Stimulated activated CD4-positive, alpha-beta T cell treated with anti-CD3 and anti-CD28 coated beads, Interleukin-4, amount 100 ng/mL, for 24 hours (primary cell): ENCODE measurements at places on chromosomes 5 and 9.

- no peak for DNase-seq
Observed at GRCh38 chr9:90904706-90905478, 103.3 kb downstream of the SYK start.

DNA sequence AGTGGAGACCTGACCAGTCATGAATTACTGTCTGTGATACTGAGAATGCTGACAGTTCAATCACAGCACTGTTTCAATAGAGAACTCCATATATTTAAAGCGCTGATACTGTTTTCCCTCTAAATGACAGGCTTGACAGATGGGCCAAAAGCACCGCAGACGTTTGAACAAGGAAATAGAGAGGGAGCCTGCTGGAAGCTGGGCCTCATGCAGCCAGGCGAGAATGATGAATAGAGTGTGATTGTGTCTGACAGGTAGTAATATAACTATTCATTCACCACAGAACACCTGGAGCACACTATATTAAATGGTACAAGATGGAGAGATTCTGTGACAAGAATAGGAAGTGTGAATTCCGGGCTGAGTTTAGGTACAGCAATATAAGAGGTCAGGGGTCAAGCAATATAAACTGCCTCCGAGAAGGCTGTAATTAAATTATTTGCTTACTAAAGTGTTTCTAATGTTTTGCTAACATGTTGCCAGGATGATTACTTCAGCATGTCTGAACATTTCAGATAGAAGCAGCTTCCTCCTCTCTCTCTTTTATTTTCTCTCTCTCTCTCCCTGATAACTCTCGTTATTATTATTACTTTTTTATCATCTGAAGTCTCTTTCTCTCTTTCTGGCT, 297.7 kb downstream of the CSNK1G3 start:
- no peak for DNase-seq

DNA sequence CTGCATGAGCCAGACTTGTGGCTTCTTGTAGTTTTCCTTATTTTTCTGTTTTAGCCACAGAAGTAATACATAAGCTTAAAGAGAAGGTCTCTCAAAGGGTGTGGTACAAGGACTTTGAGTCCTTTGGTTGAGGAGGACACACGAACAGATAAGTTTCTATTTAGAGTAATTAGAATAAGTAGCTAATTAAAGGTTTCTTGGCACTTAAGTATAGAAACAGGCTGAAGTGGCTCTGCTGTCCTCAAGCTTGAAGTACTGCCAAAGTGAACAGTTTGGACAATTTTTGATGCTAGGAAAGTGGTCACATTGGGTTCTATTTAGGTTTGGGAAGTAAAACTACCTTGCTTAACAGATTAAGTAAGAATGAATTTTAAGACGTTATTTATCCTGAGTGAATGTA, 278.3 kb upstream of the MPDZ start:
- no peak for DNase-seq

GRCh38 chr9:70947511-70947910, 173.9 kb downstream of the TRPM3 start:
- DNase-seq: no peak

GRCh38 chr9:76322810-76323209, 71.4 kb downstream of the RFK start:
- DNase-seq: no peak

DNA sequence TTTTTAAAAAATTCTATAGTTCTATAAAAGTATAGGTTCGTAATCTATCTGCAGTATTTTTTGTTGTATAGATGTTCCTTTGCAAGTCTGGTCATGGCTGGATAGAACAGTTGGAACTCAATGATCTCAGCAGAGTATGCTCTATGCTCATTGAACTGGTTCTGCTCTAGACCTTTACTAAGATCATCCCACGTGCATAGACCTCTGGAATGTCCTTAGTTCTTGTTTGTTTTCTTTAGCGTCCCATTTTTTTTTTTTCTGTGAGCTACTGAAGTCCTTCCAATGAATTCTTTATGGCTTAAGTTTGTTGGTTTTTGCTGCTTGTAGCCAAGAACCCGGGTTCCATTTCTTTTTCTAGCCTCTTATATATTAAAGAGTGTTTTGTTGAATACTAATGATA, 3.5 kb downstream of the TMEM38B start:
- DNase-seq: no peak

GRCh38 chr5:148853868-148854267, 27.5 kb downstream of the ADRB2 start:
- no peak for DNase-seq

DNA sequence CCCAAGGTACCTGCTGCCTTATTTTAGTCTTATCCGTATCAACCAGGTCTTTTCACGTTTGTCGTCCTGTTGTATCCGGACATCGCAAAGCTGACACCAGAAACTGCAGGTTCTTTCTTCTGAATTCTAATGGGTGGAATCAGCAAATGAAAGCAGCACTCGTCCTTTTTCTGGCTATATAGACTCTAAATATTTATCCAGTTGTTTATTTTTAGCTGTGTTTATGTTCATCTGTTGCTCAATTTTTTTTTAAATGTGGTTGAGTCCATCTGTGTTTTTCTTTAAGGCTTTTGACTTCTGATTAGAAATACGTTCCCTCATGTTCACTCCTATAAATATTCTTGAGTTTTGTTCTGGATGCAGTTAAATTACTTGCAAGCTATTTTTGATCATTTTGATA, 831.7 kb downstream of the MTRR start:
- no peak for DNase-seq

- DNase-seq: peak; percentile 60
Observed at GRCh38 chr9:132268725-132269352, 85.9 kb downstream of the SETX start.

DNA sequence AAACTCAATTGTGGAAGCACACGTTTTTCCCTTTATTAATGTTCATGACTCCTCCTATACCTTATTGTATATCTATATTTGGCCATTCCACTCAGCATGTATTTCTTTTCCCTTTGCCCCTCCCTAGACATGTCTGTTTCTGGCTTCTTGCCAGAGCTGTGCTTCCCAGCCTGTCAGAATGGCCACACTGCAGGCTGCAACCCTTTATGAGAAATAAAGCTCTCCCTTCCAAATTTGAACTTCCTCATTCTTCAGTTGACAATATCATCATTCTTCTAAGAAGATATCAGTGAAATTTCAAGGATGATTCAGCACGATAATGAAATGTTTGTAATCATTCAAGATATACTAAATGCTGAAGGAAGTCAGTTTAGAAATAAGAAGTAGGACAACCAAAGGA, 107.6 kb upstream of the PRSS3 start:
- DNase-seq: no peak

DNA sequence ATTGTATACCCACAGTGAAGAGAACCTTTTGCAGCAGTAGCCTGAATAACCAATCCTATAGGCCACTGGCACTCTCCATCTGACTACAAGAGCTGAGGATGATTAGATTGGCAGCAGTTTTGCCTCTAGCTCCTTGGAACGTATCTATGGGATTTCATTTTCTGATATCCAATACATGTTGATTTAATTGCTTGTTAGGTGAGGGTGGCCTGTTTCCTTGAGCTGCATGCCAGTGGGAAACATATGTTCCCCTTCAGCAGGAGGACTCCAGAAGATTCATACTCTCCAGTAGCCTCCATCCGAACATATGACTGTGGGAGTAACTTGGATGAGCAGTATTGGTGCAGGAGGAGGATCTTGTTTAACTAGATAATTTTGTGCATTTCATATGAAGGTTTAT, 51.5 kb downstream of the GCNT1 start:
- DNase-seq: no peak

- no peak for DNase-seq
Observed at GRCh38 chr5:140673187-140673976, at the start of gene DND1. DND1 (minus strand) TSS chr5:140673576; CDS start chr5:140673542, 34 bp downstream.

GRCh38 chr5:124742983-124743601, 3.3 kb downstream of the ZNF608 start:
- DNase-seq: no peak

DNA sequence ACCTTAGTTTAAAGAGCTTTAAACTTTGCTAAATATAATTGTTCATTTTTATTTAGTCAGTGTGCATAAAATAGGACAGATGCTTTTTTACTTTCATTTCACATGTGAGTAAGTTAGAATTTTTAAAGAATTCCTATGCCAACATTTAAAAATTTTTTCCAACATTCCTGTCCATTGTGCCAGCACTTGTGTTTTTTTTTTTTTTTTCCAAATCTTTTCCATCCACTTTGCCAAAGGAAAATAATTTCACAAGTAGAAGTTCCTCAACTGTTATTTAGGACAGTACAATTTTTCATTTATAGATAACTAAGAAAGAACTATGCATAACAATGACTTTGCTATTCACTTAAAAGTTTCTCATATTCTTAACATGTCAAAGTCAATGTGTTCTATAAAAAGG, 189.5 kb downstream of the ADAMTS6 start:
- no peak for DNase-seq

GRCh38 chr5:172410160-172410559, 44.2 kb downstream of the SH3PXD2B start:
- no peak for DNase-seq

- DNase-seq: no peak
Observed at GRCh38 chr5:176151281-176151680, 86.9 kb upstream of the SIMC1 start.

GRCh38 chr5:77560677-77561263, 68.7 kb upstream of the WDR41 start:
- DNase-seq: no peak

- DNase-seq: no peak
Observed at GRCh38 chr5:5416733-5417132, 5.7 kb upstream of the ICE1 start.

GRCh38 chr5:158049459-158049858, 190.5 kb upstream of the CLINT1 start:
- no peak for DNase-seq

- no peak for DNase-seq
Observed at GRCh38 chr9:19875291-19875920, 86.6 kb upstream of the SLC24A2 start.

DNA sequence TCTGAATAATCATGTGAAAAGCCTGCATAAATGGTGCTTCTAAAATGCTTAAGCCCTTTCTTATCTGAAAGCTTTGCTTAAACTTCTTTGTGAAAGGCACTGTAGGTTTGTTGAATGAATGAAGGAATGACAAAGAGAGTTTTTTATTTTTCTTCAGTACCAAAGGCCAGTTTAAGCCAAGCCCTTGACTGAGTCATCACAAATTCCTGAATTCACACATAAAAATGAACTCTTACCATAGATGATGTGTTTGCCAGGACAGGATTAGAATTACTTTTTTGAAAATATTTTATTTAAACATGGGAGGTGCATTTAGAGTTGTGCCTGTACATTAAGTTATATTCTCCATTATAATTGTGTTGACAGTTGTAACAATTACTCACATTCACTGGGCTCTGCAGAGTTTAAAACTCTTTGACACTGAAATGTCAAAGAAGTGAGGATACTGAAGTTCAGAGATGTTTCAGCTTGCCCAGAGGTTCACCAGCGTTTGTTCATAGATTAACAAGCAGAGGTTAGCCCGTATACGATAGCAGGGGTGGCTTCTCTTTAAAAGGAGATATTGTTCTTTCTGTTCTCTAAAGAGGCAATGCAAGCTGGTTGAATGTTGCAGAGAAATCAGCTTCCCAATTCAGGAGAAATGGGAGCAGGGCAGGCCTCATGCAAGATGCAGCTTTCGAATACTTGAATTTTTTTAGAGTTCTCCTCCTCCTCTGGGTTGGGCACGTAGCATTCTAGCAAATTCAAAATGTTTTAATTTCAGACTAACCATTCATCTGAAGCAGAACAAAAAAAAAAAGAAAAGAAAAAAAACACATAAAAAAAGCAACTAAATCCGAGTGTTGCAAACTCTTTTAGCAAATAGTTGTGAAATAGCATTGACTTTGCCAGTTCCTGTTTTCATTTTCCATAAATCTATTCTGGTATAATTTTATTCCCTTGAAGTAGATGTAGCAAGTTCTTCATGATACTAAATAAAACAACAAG, 358.7 kb upstream of the KLF4 start:
- DNase-seq: no peak

DNA sequence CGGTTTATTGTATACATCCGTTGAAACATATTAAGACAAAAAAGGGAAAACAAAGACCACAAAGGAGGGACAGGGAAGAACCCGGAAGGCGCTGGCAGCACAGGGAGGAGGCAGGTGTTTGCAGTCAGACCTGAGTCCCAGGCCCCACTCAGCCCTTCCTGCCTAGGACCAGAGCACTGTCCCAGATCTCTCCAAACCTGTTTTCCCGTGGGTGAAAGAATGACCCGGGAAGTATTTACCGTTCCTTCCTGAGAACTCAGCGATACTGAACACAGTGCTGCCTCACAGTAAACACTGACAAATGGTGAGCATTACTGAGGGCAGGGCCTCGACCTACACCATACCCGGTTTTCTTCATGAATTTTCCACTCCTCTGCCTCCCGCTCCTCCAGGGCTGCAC, 1.2 kb downstream of the ABO start:
- no peak for DNase-seq
